Activated CD4-positive, alpha-beta memory T cell treated with anti-CD3 and anti-CD28 coated beads for 36 hours (primary cell): ENCODE measurements at places on chromosomes 11 and 22. TPM values are rescaled to one million over a fixed set of nuclear protein-coding genes. Genes with fewer than 3 reads are reported as not detected.
A peak's percentile ranks its signal among the peaks of the same experiment; 100 is the strongest.

GRCh38 chr11:129163714-129164164, 28.4 kb downstream of the ARHGAP32 start:
- no peak overlapping the region for H3K4me3 ChIP-seq
- peaks cover 1% of the 10 kb centered on the region for H3K27me3 ChIP-seq
- H3K4me1 ChIP-seq: peaks cover 6% of the 10 kb centered on the region
- H3K36me3 ChIP-seq: peaks cover 2% of the 10 kb centered on the region

COPB1 gene
- total RNA-seq: 108 TPM

CD248 gene
- total RNA-seq: not detected

- no peak overlapping the region for H3K27ac ChIP-seq
- DNase-seq: no peak
- no peaks in the 10 kb centered on the region for H3K36me3 ChIP-seq
- no peaks in the 10 kb centered on the region for H3K27me3 ChIP-seq
These were observed 167.8 kb upstream of the MTNR1B start for GRCh38 chr11:92801685-92802084.

- H3K27me3 ChIP-seq: no peaks in the 10 kb centered on the region
- peaks cover 20% of the 10 kb centered on the region for H3K36me3 ChIP-seq
- H3K4me3 ChIP-seq: peak overlapping the region; percentile 93
- H3K27ac ChIP-seq: peak overlapping the region; percentile 53
- DNase-seq: no peak
These were observed 396 bp downstream of the CCDC157 start for GRCh38 chr22:30357236-30357570.
